ENCODE measurements at places on chromosomes 11 and 22.

DNA sequence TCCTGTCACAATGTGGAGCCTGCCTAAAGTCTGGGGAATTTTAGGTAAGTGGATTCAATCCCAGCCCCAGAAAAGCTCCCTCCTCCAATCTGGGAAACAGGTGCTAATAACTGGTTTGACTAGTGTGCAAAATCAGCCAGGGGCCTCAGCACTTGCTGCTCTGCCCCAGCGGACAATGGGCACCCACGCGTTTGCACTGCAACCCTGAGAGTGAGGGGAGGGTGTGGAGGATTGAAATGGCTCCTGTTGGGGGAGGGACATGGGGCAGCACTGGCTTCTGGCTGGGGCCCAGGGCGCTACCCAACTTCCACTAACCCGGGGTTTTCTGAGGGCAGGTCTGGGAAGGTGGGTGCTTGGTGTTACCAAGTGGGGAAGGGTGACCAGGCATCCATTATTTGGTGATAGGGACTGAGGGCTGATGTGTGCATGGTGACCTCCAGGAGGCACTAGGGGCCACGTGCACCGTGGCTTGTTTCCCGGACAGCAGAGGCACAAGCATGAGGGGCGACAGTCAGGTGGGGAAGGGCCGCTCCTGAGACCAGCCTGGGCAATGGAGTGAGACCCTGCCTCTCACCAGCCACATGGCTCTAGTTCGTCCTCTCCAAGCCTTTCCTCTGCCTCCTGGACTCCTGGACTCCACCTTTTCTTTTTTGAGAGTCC is 4.3 kb upstream of the PNPLA5 start:
- DNase-seq = no peak

- DNase-seq = no peak
Measured at GRCh38 chr11:13366266-13367026, 88.9 kb downstream of the BMAL1 start.

- no peak for DNase-seq
Measured at GRCh38 chr11:70779433-70780245, 381.3 kb downstream of the CTTN start.

DNA sequence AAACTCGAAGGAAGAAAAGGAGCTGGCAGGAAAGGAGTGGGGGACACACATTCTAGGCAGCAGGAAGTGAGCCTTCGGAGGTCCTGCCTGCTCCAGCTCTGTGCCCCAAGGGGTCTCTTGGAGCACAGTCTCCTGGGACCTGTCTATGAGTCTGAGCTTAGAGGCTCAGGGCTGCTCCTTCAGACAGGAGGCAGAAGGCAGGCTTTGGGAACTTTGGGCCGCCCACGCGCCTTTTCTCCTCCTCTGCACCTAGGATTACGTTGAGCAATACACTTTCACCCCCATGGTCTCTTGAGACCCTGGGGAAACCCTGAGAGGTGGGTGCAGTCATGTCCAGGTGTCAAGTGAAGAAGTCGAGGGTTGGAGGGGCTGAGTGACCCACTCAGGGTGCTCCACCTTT is 965 bp downstream of the TCN2 start:
- DNase-seq = no peak

GRCh38 chr11:8292351-8292750 is 28.7 kb upstream of the LMO1 start:
- no peak for DNase-seq

GRCh38 chr11:18958221-18958910 is 19.2 kb upstream of the MRGPRX1 start:
- no peak for DNase-seq

DNA sequence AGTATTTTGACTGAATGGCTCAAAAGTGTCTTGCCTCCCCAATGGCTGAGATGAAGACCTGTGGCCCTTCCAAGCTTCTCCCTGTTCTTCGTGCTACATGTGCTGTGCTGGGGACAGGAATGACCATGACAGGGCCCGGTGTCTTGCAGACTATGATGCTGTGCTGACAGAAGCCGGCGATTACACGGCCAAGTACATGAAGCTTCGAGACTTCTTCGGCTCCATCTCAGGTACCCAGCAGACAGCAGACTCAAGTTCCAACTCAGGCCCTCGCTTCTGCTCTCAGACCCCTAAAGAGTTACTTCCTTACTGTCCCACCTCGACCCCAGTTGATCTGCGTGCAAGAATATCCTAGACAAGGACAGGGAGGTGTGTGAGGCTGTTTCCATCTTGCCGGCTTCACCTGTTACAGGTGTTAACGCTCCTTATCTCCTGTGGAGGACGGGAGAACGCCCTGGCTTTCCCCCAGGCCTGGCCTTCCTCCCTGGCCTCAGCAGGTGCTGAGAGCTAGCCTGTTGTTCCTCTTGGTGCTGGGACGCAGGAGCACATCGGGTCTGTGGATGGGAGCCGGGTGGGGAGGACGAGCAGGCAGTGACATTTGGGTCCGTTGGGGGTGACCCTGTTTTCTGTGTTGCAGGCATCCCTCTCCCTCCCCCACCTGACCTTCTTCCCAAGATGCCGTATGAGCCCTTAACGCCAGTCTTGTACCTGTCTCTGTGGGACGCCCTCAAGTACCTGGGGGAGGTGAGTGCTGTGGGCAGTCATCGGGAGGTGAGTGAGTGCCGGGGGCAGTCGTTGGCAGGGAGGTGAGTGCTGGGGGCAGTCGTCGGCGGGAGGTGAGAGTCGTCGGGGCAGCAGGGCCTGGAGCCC is 38.1 kb downstream of the GLB1L2 start:
- DNase-seq = no peak

- DNase-seq = no peak
Measured at GRCh38 chr11:3134218-3134621, 30.9 kb downstream of the OSBPL5 start.

DNA sequence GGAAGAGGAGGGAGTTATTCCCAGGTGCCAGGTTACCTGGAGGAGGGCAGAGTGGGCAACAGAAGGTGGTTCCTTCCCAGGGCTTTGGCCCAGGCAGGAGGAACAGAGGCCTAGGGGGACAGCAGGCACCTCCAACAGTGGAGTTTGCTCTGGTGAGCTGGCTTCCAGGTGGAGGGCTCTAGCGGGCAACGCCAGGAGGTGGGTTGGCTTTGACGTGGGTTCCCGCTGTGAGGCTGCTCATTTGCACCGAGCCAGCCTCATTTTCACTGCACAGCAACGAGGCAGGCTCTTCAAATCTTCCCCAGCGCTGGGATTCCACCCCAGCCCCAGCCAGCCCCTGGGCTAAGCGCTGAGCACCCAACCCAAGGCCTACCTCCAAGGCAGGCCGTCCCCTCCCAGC is 8.1 kb downstream of the IGSF9B start:
- no peak for DNase-seq

DNA sequence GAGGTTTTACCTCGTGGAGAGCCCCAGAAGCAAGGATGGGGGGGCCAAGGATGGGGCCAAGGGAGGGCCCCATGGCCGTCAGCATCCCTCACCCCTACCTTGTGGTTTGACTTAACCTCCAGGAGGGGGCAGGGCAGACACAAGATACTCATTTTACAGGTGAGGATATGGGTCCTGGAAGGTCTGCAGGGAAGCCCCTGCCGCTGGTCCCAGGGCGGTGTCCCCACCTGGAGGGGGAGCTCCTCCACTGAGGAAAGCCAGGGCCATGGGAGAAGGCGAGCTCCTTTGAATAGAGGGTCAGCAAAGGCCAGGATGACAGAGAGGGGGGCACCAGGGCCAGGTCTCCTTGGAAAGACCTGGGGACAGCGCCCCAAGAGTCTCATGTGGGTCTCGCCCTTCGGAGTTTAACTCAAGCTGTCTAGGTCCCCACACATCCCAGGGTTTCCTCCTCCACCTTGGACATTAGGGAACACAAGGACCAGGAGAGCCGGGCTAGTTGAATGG is 5.9 kb upstream of the ADORA2A start:
- peak; percentile 44 for DNase-seq

DNA sequence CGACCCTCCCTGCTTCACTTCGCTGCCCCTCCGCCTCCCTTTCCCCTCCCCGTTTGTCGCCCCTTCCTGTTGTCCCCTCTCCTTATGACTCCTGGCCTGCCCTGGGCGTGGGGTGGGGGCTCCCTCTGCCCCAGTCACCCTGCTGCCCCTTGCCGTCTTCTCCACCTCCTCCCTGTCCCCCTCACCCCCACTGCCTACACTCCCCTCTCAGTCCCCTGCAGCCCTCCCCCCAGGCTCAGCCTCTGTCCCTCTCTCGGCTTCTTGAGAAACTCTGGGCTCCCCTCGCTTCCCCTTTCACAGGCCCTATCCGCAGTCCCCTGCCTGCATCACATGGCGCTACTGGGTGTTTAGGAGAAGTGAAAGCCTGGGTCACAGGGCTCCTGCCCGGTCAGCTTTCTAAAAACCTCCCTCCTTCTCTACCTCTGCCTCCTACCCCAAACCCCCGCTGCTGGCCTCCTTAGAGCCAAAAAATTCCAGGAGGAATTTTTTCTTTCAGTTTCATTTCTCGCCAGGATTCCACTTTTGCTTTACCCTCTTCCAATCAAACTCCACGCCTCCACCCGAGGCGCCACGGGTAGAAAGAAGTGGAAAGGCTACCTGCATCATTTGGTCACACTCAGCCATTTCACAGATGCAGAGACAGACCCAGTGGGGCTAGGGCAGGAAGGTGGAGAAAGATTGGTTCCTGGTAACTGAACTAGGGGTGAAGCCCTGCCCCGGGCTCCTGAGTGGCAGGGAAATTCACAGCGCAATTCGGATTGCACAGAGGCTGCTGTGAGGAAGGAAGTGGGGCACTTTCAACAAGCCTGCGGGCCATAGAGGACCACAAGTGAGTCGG is at the start of gene SLC15A3:
SLC15A3 (minus strand) TSS at position 273 of the 838 bp plus-strand sequence. CDS start 625 bp downstream, outside the sequence.
- DNase-seq = peak; percentile 48

GRCh38 chr11:75427181-75427580 is 5.8 kb downstream of the KLHL35 start:
- DNase-seq = no peak

DNA sequence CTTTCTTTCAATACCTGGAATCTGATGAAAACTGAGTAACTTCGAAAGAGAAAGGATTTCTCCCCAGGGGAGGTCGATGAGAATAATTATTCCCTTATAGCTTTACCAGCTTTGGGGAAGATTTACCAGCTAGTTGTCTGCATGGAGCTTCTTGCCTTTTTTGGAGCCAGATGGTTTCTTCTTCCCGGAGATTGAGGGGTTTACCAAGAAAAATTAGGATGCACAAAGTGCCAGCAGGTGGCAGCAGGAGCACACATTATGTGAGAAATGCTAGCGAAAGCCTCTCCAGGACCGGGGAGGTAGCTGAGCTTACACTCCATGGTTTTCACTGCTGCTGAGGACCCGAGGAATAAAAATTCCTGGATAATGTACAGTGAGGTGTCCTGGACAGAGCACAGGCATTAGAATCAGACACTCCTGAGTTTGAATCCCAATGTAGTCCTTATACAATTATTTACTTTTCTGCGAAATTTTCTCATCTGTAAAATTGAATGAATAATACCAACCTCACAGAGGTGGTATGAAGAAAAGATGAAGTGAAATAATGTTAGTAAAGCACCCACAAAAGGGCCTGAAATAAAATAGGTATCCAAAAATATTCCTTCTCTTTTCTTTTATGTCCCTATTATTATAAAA is 46.0 kb upstream of the PARVA start:
- DNase-seq = peak; percentile 71

DNA sequence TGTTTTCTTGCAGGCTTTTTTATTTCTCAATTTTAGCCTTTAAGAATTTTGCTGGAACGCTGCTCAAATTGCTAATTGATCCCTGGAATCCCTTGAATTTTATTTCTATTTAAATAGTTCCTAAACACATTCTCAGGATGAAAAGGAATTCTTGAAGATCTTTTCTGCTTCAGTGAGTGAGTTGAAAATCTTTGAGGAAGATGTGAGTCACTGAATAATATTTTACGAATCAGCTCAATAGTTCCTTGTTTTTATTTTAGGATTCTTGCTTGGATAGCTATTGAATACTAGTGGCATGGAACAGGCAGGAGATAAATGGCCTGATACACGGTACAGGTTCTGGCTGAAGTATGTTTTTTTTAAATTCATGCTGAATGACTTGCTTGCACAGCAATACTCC is 194.6 kb upstream of the CCDC90B start:
- no peak for DNase-seq

DNA sequence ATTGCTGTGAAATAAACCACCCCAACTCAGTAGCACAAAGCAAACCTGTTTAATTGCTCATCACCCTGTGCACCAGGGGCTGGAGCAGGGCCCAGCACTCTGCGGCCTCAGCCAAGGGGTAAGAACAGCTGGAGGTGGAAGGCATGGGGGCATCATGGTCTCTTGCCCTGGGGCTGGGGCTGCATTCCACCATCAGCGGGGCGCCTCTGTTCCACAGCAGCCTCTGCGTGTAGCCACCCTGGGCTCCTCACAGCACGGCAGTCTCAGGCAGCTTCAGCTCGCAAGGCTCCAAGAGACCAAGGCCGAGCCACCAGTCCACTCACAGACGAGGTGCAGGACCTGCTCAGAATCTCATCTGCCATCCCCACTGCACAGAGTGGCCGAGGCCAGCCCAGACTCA is 630.7 kb downstream of the TBC1D22A start:
- no peak for DNase-seq

Data from activated naive CD8-positive, alpha-beta T cell treated with anti-CD3 and anti-CD28 coated beads, Interleukin-2, amount 50 U/mL, for 24 hours (primary cell).